ENCODE measurements at places on chromosomes 5 and 9. TPM values are rescaled to one million over a fixed set of nuclear protein-coding genes. Genes with fewer than 3 reads are reported as not detected.

DNA sequence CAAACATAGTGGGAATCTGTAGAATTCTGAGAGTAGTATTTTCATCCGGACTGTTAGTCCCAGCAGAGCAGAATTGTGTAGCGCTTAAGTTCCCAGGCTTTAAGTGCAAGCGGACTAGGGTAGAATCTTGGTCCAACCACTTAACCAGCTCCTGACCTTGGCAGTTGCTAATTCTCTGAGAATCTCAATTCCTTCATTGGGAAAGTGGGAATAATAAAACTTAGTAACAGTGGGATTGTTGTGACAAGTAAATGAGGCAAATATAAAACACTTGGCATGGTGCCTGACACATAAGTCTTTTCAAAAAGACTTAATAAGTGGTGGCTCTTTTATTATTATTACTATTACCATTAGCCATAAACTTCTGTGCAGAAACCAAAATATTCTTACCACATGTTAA lies 8.4 kb upstream of the SLC1A3 start:
- no peak for DNase-seq

GRCh38 chr9:94110821-94111252 lies 26.6 kb downstream of the PTPDC1 start:
- no peak for DNase-seq

PHF24 gene
- total RNA-seq = not detected

IFNA13 gene
- total RNA-seq = not detected

NR5A1 gene
- total RNA-seq = not detected

CNOT8 gene
- total RNA-seq = 128 TPM

PCDHGA7 gene
- 0.68 TPM for total RNA-seq

IARS1 gene
- 70.8 TPM for total RNA-seq
